ENCODE measurements at places on chromosomes 5 and 9.

- DNase-seq, result no peak
These were observed 114.8 kb upstream of the COL5A1 start for GRCh38 chr9:134526584-134527477.

DNA sequence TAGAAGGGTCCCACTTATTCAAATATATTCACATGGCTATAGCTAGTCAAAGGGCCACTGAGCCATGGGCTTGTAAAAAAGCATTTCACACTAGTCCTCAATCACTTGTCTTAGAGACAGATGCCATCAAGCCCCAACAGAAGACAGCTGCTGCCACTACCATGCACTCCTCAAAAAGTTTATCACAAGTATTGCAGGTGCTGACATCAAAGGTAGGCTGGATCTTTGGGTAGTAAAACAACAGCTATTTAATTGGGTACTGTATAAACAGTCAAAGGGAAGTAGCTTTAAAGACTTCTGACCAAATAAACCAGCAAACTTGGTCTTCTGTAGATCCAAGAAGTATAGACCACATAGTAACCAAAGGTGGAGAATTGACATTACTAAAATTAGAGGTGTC lies 59.2 kb upstream of the FER start:
- DNase-seq, result no peak

- DNase-seq, result no peak
These were observed 25.2 kb upstream of the CNOT6 start for GRCh38 chr5:180468732-180469585.

DNA sequence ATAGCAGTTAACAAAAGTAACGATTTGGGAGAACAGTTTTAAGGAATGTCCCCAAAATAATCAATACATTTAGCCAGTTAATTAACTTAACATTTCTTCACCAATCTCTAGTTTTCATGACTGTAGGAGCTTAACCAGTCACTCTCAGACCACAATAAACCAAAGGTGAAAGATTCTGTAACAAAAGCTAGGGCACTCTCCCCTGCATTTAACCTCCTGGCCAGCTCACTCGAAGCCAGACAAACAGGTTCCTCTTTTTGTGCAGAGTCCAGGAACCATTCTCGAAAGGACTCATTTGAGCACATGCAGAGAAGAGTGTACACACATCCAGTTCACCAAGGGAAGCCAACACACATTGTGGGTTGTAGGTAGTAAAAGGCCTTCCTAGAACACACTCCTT lies 6.5 kb downstream of the IL7R start:
- no peak for DNase-seq

GRCh38 chr5:94893412-94894135 lies 275.1 kb downstream of the SLF1 start:
- DNase-seq, result no peak

DNA sequence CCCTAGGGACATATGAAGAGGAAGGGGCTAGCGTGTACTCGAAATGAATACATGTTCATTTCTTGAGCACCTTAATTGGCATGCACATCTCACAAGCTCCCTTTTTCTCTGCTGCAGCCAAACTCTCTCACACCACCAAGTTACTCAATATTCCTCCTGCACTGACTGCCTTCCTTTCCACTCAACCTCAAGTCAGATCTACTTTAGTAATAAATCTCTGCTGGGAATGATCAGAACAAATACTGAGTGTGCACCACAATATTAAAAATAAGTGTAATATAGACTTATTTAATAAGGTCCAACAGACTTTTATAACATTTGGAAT lies 995.8 kb upstream of the WWC1 start:
- DNase-seq, result no peak

DNA sequence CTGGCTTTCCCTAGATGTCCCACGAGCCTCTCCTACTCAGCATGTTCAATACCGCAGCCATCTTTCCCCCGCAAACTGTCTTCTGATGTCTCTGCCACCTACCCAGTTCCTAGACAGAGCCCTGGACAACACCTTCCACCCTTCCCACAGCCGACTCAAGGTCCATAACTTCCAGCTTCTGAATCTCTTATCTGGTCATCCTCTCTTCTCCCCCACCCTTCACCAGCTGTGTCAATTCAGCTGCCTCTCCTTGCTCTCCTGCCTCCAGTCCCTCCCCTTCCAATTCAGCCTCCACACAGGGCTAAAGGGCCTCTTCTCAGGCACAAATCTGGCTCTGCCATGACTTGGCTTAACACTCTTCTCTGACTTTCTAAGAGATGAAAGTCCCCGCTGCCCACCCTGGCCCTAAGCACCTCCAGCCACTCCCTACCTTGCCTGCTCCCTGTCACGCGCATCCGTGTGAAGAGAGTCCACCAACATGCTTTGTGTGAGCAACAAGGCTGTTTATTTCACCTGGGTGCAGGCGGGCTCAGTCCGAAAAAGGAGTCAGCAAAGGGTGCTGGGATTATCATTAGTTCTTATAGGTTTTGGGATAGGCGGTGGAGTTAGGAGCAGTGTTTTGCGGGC lies 25.2 kb downstream of the AQP7 start:
- no peak for DNase-seq
